ENCODE measurements at places on chromosomes 3 and 15. TPM values are rescaled to one million over a fixed set of nuclear protein-coding genes. Genes with fewer than 3 reads are reported as not detected.

GRCh38 chr15:73941871-73942635 lies 15.8 kb downstream of the LOXL1 start:
- peaks cover 21% of the 10 kb centered on the region for H3K4me1 ChIP-seq
- H3K36me3 ChIP-seq, result no peaks in the 10 kb centered on the region
- no peak overlapping the region for H3K4me3 ChIP-seq
- H3K27me3 ChIP-seq, result no peaks in the 10 kb centered on the region

CHRNA5 gene
- total RNA-seq, result 0.64 TPM

- no peaks in the 10 kb centered on the region for H3K36me3 ChIP-seq
- no peak for DNase-seq
- H3K27ac ChIP-seq, result no peak overlapping the region
Measured at GRCh38 chr3:79081335-79081734, 686.5 kb downstream of the ROBO1 start.

ARL14 gene
- total RNA-seq, result not detected

DNA sequence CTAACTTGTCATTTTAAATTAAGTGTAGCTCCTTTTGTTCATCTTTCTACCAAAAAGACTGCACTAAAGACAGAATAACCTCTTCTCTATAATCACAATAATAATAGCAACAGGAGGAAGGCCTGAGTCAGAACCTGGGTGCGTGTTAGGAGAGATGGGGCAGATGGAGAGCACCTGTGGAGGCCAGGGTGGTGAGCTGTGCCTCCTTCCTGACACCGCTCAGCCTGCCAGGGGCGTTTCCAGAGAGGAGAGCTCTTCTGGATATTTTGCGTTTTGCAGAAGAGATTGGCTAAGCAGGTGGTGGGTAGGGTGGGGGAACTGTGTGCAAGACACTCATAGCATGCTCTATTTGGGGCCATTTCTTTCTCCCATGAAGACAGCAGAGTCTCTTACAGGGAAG lies 83.5 kb downstream of the MEGF11 start:
- H3K4me3 ChIP-seq, result no peak overlapping the region
- H3K27me3 ChIP-seq, result no peaks in the 10 kb centered on the region
- no peaks in the 10 kb centered on the region for H3K4me1 ChIP-seq
- peak; percentile 38 for DNase-seq

U2SURP gene
- total RNA-seq, result 105 TPM

GXYLT2 gene
- total RNA-seq, result 1.0 TPM

IGSF11 gene
- not detected for total RNA-seq

- H3K4me3 ChIP-seq, result no peak overlapping the region
- H3K36me3 ChIP-seq, result no peaks in the 10 kb centered on the region
- H3K4me1 ChIP-seq, result peaks cover 25% of the 10 kb centered on the region
- DNase-seq, result no peak
Measured at GRCh38 chr3:46359733-46360493, 6.0 kb downstream of the CCR2 start.

ATRIP gene
- 6.8 TPM for total RNA-seq

TMEM207 gene
- not detected for total RNA-seq

DNA sequence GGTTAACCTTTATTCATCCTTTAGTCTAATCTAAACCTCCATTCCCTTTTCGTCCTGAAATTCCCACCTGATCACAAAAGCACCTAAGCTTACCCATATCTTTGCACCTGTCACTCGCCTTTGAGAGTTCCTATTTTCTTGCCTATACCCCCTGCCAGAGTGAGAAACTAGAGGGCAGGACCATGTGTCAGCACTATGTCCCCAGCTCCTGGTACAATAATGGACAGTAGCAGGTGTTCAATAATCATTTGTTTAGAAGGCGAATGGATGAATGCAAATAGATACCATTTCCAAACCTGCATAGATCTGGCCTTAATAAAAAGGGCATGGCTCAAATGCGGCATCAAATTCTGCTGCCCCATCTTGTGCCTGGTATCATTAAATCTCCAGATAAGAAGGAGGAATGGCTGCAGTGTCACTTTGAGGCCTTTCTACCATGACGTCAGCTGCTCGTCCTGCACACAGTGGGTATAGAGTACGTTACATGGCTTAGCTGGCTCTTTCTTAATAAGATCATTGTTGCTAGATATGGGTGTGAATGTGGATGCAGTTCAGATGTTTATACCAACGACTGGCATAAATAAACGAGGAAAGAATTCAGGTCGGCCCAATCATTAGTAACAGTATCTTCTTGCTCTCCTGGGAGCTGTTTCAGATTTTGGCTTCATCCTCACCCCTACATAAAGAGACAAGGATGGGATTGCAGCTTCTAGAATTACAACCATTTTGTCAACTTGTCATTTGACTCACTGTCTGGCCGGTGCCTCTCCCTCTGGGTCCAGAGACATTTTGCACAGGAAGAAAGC lies 148.7 kb downstream of the RORA start:
- no peak overlapping the region for H3K27ac ChIP-seq
- no peak overlapping the region for H3K4me3 ChIP-seq
- H3K36me3 ChIP-seq, result no peaks in the 10 kb centered on the region
- DNase-seq, result no peak
- no peaks in the 10 kb centered on the region for H3K4me1 ChIP-seq
- H3K27me3 ChIP-seq, result no peaks in the 10 kb centered on the region

DNA sequence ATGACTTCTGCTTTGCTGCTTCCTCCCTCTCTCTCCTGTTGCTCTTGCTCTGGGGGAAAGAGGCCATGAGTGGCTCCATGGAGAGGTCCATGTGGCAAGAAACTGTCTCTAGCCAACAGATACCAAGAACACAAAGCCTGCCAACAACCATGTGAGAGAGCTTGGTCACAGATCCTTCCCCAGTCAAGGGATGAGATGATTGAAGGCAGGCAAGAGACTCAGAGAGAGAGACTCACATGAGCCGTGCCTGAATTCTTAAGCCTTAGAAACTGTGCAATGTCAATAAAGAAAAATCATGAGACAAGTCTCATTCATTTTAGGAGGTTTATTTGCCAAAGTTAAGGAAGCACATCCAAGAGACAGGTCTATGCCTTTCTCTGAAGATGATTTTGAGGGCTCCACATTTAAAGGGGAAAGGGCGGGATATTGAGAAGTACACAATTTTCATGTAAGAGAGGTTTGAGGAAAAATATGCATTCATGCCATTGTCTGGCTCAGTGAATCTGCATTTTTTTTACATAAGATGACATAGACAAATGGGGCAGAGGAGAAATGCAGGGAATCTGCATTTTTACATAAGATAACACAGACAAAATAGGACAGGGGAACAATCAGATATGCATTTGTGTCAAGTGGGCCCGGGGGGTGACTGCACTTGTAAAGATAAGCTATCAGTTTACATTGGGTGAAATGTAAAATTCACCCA lies 59.5 kb upstream of the SUCLG2 start:
- no peak overlapping the region for H3K4me3 ChIP-seq
- DNase-seq, result no peak
- H3K27ac ChIP-seq, result no peak overlapping the region
- no peaks in the 10 kb centered on the region for H3K36me3 ChIP-seq
- H3K27me3 ChIP-seq, result no peaks in the 10 kb centered on the region

SCG5 gene
- not detected for total RNA-seq

EAF2 gene
- 24.9 TPM for total RNA-seq

DNA sequence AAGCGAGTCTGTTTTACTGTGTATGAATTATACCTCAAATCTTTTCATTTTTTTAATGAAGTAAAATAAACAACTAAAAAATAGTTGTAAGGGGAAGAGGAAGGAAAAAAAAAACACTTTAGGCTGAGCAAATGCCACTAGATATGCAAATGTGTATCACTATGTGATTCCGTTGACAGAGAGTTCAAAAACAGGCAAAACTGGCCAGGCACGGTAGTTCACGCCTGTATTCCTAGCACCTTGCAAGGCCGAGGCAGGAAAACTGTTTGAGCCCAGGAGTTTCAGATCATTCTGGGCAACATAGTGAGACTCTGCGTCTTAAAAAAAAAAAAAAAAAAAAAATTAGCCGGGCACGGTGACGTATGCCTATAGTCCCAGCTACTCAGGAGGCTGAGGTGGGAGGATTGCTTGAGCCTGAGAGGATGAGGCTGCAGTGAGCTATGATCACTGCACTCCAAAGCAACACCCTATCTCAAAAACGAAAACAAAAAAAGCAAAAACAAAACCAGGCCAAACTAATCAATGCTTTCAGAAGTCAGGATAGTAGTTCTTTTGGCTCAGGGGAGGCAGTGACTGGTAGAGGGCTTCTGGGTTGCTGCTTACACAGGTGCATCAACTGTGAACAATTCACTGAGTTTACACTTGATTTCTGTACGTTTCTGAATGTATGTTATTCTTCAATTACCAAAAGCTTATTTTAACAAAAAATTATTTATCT lies 7.4 kb downstream of the PRC1 start:
- DNase-seq, result no peak
- no peak overlapping the region for H3K4me3 ChIP-seq
- H3K27me3 ChIP-seq, result no peaks in the 10 kb centered on the region
- H3K36me3 ChIP-seq, result no peaks in the 10 kb centered on the region

NOX5 gene
- 29.2 TPM for total RNA-seq

- H3K4me1 ChIP-seq, result peaks cover 5% of the 10 kb centered on the region
- H3K4me3 ChIP-seq, result no peak overlapping the region
- H3K27ac ChIP-seq, result no peak overlapping the region
- DNase-seq, result no peak
- H3K27me3 ChIP-seq, result no peaks in the 10 kb centered on the region
- no peaks in the 10 kb centered on the region for H3K36me3 ChIP-seq
Measured at GRCh38 chr3:150527464-150528255, 18.6 kb downstream of the SERP1 start.

SEMA6D gene
- 2.3 TPM for total RNA-seq

LNP1 gene
- total RNA-seq, result 2.6 TPM

GRCh38 chr3:46703013-46703520 lies 1.9 kb downstream of the TMIE start:
- H3K27ac ChIP-seq, result no peak overlapping the region
- no peaks in the 10 kb centered on the region for H3K27me3 ChIP-seq
- no peak overlapping the region for H3K4me3 ChIP-seq
- peaks cover 36% of the 10 kb centered on the region for H3K4me1 ChIP-seq
- peak; percentile 59 for DNase-seq
- H3K36me3 ChIP-seq, result no peaks in the 10 kb centered on the region

GRCh38 chr3:27607370-27607769 lies 114.8 kb downstream of the EOMES start:
- no peak for DNase-seq
- peaks cover 11% of the 10 kb centered on the region for H3K4me1 ChIP-seq
- H3K36me3 ChIP-seq, result no peaks in the 10 kb centered on the region
- no peak overlapping the region for H3K4me3 ChIP-seq

SV2B gene
- 0.46 TPM for total RNA-seq

DNA sequence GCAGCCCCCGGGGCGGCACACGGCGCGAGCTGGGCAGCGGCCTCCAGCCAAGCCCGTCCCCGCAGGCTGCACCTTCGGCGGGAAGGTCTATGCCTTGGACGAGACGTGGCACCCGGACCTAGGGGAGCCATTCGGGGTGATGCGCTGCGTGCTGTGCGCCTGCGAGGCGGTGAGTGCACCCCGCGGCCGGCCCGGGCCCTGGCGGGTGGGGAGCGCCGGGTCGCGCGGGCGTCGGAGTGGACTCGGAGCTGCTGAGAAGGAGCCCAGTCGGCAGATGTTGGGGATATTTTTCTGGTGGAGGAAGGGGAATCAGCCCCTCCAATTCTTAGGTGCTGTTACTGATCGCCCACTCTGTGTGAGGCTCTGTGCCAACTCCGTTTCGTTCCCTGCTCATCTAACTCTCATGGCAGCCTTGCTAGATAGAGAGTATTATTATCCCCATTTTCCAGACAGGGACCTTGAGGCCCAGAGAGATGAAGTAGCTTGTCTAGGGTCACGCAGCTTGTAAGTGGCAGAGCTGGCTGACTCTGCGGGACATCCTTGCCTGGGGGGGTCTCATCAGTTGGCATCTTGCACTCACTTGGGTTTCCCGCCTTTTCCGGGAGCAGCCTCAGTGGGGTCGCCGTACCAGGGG lies 890 bp downstream of the CHRD start:
- H3K36me3 ChIP-seq, result no peaks in the 10 kb centered on the region
- H3K27ac ChIP-seq, result peak overlapping the region; percentile 79
- H3K4me3 ChIP-seq, result peak overlapping the region; percentile 27

- no peak overlapping the region for H3K27ac ChIP-seq
- H3K27me3 ChIP-seq, result no peaks in the 10 kb centered on the region
- H3K36me3 ChIP-seq, result peaks cover 47% of the 10 kb centered on the region
- no peak overlapping the region for H3K4me3 ChIP-seq
- peaks cover 2% of the 10 kb centered on the region for H3K4me1 ChIP-seq
Measured at GRCh38 chr3:183789826-183790225, 35.6 kb downstream of the MAP6D1 start.

DNA sequence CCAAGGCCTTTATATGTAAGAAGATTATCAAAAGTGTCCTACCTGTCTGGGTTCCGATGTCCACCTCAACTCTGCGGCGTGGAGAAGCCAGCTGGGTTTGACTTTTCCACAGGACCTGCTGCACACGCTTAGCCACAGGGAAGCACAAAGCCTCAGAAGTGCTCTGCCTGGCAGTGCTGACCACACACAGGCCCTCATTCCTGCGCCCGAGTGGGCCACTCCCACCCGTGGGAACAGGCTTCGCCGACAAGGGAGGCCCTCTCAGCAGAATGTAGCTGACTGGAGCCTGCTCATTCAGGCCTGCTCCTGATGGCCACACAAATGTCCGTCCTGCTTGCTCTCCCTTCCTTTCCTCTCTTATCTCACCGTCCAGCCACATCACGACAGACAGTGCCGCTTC lies 221.4 kb upstream of the LRRN1 start:
- peak; percentile 63 for DNase-seq
- H3K36me3 ChIP-seq, result no peaks in the 10 kb centered on the region
- no peak overlapping the region for H3K27ac ChIP-seq
- H3K27me3 ChIP-seq, result no peaks in the 10 kb centered on the region
- no peaks in the 10 kb centered on the region for H3K4me1 ChIP-seq
- H3K4me3 ChIP-seq, result no peak overlapping the region

DNA sequence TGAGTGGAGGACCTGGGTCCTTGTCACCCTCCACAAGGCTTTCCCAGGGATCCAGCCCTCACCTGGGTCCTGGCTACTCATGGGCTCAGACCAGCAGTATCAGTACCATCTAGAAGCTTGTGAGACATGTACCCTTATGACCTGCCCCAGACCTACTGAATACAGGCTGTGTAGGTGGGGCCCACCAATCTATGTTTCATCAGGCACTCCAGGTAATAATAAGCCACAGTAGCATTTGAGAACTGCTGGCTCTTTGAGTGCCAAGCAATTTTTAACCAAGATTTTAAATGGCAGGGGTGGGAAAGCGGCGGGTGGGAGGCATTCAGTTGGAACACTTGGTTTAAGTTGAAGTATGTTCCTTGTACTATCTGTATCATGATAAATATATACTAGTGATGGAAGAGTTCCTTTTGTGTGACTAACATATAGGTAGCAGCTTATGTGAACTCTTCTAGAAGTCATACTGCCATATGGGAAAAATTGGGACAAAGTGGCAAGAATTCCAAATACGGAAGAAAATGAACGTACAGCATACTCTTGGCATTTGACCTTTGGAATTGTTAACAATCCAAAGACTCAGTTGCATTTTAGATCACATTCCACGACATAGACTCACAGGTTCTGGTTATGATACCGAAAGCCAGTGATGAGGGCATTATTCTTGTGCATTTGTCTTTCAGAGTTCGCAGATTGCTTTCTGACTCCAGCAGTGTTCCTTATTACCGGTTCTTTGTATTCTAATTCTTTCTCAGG lies 190.4 kb downstream of the GHSR start:
- H3K4me1 ChIP-seq, result no peaks in the 10 kb centered on the region
- H3K27me3 ChIP-seq, result no peaks in the 10 kb centered on the region
- H3K36me3 ChIP-seq, result no peaks in the 10 kb centered on the region

- DNase-seq, result peak; percentile 92
- peaks cover 20% of the 10 kb centered on the region for H3K4me1 ChIP-seq
- H3K27me3 ChIP-seq, result no peaks in the 10 kb centered on the region
- peak within 1 kb of the TSS; percentile 73 for H3K27ac ChIP-seq
- H3K4me3 ChIP-seq, result peak within 1 kb of the TSS; percentile 87
Measured at GRCh38 chr3:197555281-197556261, at the start of gene BDH1. Gene BDH1, minus strand, starts transcription at chr3:197555968. Its CDS starts 9,525 bp downstream, at chr3:197546443.
